Hepatocyte (in vitro differentiated cells): ENCODE measurements at places on chromosomes 16 and 17. TPM values are rescaled to one million over a fixed set of nuclear protein-coding genes. Genes with fewer than 3 reads are reported as not detected.

TOM1L1 gene
- 31.5 and 36.9 TPM in 2 replicates for polyA plus RNA-seq

ZNF385C gene
- 0.45 and 1.4 TPM in 2 replicates for polyA plus RNA-seq

HIGD1B gene
- polyA plus RNA-seq = 0.57 TPM in 1 of 2 replicates, not detected in the other

KRT9 gene
- polyA plus RNA-seq = not detected in 2 replicates

GPR179 gene
- 0.19 TPM in 1 of 2 replicates, not detected in the other for polyA plus RNA-seq
